ENCODE measurements at places on chromosomes 12 and 14.
A peak's percentile ranks its signal among the peaks of the same experiment; 100 is the strongest.

GRCh38 chr14:41607966-41608663, 1.4 kb downstream of the LRFN5 start:
- no peak overlapping the region for H3K27ac ChIP-seq
- H3K27me3 ChIP-seq: peaks cover 70% of the 10 kb centered on the region
- H3K4me3 ChIP-seq: no peak overlapping the region
- DNase-seq: no peak
- H3K36me3 ChIP-seq: no peaks in the 10 kb centered on the region
- peaks cover 24% of the 10 kb centered on the region for H3K4me1 ChIP-seq

GRCh38 chr12:101931498-101932326, 54.3 kb downstream of the DRAM1 start:
- no peak overlapping the region for H3K27ac ChIP-seq
- H3K4me3 ChIP-seq: no peak overlapping the region

- peak; percentile 77 for DNase-seq
- H3K27ac ChIP-seq: peak overlapping the region; percentile 42
- no peaks in the 10 kb centered on the region for H3K36me3 ChIP-seq
These were observed 18.1 kb downstream of the VSX2 start for GRCh38 chr14:74257078-74257940.

- no peak overlapping the region for H3K27ac ChIP-seq
- no peaks in the 10 kb centered on the region for H3K4me1 ChIP-seq
- no peak overlapping the region for H3K4me3 ChIP-seq
These were observed 8.0 kb upstream of the CPNE6 start for GRCh38 chr14:24063263-24063836.

DNA sequence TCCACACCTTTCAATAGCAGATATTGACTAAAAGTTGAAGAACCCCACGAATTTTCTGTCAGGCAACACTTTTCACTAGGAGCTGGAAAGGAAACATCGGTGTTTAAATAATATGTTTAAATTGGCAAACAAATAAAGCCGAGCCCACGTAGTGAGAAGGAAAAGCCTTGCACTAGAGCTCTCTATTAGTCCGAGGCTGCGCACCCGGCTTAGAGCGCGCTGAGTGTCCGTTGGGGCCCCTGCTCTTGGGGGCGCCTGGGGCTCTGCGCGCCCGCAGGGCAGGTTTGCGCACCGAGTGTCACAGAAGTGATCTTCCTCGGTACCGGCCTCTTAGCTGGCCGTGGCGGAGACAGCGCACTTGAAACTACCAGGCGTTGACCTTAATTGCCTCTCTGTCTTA, 6.4 kb downstream of the TTC6 start:
- no peak overlapping the region for H3K27ac ChIP-seq
- DNase-seq: no peak
- H3K36me3 ChIP-seq: peaks cover 3% of the 10 kb centered on the region
- H3K27me3 ChIP-seq: peaks cover 57% of the 10 kb centered on the region
- no peak overlapping the region for H3K4me3 ChIP-seq

Measured in activated CD4-positive, alpha-beta T cell treated with anti-CD3 and anti-CD28 coated beads for 36 hours (primary cell).